ENCODE measurements at places on chromosomes 4 and X.
A peak's percentile ranks its signal among the peaks of the same experiment; 100 is the strongest.

DNA sequence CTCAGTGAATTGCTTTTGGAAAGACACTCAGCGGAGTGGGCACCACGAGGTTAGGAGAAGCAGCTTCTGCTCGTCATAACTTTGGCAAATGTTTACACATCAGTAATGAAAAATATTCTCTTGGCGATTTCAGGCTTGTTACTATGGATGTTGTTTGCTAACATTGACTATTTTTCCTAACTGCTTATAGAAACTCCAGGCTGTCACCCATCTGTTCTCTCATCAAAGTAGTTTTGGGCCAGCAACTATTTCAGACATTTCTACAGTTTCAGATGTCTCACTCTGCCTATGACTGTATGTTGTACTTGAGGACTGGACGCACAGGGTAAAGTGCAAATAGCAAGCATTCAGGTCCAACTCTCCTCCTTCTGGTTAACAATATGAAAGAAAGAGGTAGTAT lies 346.7 kb downstream of the TRIML1 start:
- no peak for ATAC-seq

DNA sequence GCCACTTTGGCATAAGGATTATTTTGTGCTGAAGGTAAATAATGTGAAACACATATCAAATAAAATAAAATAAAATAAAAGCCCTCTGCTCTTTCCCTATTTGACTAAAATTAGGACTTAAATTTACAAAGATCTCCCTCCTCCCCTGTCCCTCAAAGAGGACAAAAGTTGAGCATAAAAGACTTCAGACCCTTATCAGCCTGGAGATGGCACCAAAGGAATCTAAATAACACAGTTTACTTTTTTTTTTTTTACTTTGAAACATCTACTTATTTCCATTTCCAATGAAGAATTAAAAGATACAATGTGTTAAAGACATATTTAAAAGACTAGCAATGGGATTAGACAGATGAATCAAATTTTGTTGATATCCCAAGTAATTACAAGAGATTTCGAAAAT lies 89.7 kb downstream of the EPHA5 start:
- ATAC-seq, result no peak

DNA sequence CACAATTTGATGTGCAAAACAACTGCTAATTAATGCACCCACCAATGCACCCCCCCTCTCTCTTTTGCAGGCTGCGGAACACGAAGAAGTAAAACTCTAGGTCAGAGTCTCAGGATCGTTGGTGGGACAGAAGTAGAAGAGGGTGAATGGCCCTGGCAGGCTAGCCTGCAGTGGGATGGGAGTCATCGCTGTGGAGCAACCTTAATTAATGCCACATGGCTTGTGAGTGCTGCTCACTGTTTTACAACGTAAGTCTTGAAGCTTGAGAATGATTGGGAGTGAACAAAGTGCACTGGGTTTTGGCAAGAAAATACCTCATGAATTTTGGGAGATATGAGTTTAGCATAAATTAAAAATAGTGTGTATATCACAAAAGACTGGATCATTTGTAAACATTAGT lies 28.9 kb downstream of the TMPRSS11E start:
- no peak for ATAC-seq

DNA sequence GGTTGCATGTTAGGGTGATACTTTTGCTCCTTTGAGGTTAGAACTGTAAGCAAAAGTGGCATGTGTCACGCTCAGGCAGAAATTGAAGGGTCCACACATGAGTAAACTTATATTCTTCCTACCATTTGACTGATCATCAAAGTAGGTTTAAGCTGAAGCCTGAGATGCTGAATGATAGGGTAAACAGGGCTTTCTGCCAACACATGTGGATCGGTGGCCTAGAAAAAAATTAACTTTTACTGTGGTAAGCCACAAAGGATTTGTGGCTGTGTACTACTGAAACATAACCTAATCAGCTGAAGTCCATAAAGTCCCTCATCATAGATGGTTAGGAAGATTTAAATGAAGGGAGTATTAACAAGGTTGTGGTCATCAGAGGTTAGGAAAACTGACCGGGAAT lies 1070.1 kb downstream of the STPG2 start:
- ATAC-seq, result no peak

- ATAC-seq, result no peak
Observed at GRCh38 chrX:17488036-17488435, 113.0 kb downstream of the NHS start.

DNA sequence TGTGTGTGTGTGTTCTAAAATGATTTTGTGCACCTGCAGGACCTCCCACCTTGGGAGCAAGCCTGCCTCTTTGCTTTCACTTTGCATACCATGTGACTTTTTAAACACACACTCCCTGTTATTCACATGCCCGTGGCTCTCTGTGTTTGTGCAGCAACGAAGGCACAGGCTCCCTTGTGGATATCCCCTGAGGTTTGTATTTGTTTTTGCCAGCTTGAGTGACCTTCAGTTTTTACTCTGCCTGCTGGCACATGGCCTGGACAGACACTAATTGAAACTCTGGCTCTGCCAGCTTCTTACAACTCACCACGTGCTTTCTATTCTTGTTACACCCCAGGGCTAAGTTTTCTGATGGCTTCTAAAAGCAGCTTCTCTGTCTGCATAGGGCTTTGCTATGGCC lies 885.8 kb downstream of the SH3BGRL start:
- ATAC-seq, result no peak

GRCh38 chrX:132532913-132533312 lies 44.1 kb upstream of the MBNL3 start:
- no peak for ATAC-seq

DNA sequence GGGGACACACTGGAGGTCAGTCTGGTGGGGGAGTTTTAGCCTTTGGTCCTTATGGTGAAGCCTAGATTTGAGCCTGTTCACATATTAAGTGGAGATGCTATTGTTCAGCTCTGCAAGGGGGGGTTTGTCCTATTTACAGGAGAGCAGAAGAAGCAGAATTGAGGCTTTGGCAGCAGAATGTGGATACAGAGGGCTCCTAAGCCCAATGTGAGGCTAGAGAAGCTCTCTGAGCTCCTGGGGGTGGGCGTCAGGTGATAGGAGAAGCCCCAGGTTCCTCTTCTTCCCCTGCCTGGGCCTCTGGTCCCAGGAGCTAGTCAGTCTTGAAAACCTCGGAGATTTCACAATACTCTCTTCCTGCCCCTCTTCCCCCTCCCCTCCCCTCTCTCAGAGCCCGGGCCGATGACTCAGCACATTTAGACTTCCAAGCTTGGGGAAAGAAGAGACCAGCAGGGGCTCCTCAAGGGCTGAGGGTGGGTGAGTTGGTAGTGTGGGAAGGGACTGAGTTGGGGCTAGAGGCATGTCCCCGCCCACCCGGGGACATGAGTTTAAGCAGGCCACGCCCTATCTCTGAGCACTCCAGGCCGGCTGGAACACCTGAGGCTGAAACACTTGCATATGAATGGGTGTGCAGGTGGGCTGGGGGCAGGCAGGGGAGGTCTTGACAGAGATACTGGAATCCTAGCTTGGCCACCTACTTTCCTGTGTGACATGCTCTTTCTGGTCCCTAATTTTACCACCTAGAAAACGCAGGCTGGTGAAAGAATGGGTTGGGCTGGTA lies 3.4 kb downstream of the TFE3 start:
- peak; percentile 54 for ATAC-seq

DNA sequence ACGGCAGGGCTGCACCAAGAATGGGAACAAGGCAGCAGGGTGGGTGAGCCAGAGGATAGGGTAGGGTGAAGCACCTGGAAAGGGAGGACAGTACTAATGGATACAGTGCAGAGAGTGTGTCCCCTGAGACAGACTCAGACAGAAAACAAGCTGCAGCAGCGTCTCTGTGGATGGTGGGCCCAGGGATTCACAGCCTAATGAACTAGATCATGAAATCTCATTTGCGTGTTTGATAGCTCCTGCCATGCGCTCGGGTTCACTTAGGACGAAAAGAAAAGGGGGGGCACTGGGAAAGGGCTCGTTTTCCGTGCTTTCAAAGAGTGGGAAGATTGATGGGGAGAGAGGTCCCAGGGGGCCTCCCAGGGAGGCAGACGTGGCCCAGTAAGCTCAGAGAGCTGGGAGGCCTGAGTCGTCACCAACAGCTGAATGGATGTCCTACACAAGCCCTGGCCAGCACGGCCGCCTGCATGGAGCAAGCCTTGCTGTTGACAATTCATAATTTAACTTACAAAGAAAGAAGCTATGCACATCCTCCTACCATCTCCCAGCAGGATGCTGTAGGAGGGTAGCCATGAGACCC lies 446.9 kb downstream of the BCOR start:
- no peak for ATAC-seq

GRCh38 chr4:31467781-31468180 lies 747.6 kb downstream of the PCDH7 start:
- ATAC-seq, result no peak

- ATAC-seq, result no peak
Observed at GRCh38 chr4:94668724-94669123, 89.0 kb upstream of the BMPR1B start.

DNA sequence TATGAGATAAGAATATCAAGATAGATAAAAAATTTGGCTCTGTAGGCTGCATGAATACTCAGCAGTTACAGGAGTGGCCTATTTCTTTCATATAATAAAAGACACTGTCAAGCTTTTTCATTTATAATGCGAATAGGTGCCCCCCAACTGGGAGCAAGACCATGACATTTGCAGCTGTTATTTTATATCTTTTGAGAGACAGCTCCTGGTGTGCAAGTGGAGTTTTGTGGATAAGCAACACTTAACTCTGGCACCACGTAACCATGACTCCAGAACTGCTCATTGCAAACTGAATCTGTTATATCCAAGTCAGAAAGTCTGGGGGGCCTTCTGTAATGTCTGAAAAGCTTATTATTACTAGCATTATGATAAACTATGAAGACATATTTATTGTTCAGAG lies 1372.4 kb downstream of the C4orf33 start:
- no peak for ATAC-seq

DNA sequence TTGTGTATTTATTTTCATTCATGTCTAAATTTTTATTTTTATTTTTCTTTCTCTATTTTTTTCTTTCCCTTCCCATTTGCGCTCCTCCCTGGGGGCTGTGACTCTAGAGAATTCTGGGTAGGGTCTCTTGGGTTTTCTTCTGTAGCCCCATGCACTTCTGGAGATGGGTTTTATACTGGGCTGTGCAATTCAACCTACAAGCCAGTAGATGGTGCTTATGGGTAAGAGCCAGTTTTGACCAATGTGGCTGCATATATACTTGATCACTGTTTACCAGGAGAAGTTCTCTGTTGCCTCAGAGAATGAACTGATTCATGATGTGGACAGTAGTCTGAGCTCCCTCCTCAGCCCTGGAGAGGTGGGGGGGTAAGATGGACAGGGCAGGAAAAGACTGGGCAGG lies 614.6 kb downstream of the PCDH19 start:
- ATAC-seq, result no peak

DNA sequence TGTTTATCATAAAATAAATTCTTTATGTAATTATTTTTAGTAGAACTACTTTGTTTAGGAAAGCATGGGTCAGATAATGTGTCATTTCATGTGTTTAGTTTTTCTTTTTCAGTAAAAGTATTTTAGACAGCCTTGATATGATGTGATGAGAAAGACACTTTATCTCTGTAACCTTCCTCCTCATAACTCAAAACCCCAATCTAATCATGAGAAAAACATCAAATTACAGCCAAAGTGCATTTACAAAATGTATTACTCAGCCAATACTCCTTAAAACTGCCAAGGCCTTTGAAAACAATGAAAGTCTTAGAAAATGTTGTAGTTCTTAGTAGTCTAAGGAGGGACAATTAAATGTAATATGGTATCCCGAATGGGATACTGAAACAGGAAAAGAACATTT lies 144.9 kb downstream of the GPM6A start:
- no peak for ATAC-seq

- ATAC-seq, result no peak
Observed at GRCh38 chrX:72393836-72394517, 88.3 kb upstream of the CITED1 start.

GRCh38 chr4:184439386-184439785 lies 35.0 kb downstream of the IRF2 start:
- ATAC-seq, result no peak

DNA sequence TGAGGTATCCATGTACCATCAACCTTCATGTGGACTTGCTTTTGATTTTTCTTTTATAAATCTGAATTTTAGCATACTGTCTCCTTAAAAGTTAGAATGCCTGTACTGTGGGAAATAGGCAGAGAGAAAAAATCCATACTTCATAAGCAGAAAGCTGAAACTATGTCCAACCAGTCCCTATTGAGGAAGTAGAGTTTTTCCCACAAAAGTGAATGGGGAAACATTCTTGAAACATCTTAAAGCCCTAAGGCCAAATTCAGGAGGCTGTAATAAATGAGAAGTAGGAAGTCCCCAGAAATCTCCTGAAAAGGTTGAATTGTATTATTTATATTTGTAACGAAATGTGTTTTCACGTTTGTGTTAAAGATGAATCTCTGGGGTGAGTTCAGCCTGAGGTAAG lies 56.3 kb downstream of the ENOX2 start:
- no peak for ATAC-seq

DNA sequence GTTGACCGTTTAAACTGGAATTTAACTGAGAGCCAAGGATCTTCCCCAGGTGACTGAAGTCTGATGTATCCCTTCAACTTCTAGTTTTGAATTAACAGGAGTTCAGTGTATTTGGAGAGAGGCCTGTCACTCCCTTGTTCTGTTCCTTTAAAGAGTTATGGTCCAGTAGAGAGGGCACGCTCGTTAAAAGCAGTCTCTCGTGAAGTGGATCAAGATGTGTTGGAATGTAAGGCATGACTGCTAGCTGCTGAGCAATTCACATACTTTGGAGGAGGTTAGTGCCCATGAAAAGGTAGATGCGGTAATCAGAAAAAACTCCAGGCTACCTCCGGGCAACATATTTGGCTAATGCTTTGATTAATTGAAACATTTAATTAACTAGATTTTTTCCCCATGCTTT lies 65.7 kb downstream of the SHROOM2 start:
- ATAC-seq, result no peak

- ATAC-seq, result no peak
Observed at GRCh38 chr4:120733968-120734367, 188.6 kb downstream of the PRDM5 start.

GRCh38 chrX:40170830-40171512 lies 73.2 kb upstream of the BCOR start:
- no peak for ATAC-seq

- ATAC-seq, result peak; percentile 18
Observed at GRCh38 chr4:47505666-47506065, 20.6 kb downstream of the ATP10D start.

GRCh38 chrX:26219351-26219750 lies 3.4 kb downstream of the MAGEB5 start:
- ATAC-seq, result no peak

DNA sequence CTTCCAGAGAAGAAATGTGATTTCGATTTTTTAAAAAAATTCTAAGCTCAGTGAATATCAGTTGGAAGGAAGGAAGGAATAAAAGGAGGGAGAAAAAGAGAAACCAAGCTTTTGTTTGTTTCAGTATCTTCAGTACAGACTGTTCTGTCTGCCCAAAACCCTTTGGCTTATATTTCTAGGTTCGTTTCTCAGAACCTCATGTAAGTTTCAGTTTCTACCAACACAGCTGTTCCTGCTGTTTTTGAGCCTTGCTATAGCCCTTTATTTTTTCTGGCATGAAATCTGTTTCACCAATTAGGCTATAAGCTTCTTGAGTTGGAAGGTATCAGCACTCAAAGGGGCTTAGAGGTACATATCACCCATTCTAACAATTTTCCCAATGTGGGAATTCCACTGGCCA lies 157.9 kb downstream of the GBA3 start:
- no peak for ATAC-seq
